Activated CD8-positive, alpha-beta T cell treated with anti-CD3 and anti-CD28 coated beads for 36 hours (primary cell): ENCODE measurements at places on chromosomes 2 and 18. TPM values are rescaled to one million over a fixed set of nuclear protein-coding genes. Genes with fewer than 3 reads are reported as not detected.

DNA sequence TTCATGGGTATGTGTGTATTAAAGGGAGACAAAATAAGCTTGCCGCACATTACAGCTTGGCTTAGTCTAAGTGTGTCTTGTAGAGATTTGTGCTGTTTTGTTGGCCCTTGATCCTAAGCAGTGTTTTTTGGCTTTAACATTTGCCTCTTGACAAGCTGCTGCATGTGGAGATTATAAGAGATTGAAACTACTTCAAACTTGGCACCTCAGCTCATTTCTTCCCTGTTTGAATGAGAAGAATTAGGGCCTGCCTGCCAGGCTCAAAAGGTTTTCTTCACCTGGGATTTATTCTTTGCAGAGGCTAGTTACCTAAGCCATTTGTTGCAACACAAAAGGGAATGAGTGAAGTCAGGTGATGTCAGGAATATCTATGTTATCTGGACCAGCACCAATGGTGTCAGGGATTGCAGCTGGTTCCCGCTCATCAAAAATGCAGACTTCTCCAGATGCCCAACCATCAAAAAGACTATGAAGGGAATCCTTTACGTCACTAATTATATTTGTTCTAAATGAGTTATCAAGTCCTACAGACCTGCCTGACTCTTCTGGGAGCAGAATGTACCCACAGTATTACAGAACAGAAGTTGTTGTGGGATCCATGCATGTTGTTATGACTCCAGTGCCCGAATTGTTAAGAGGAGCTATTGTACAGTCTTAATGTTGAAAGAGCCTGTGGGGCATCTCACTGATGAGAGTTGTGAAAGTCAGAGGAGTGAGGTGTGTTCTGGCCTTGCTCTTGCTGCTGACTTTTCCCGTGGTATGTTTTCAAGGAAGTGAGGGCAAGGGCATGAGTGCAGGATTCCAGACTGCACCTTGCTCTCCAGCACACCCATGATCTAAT is 31.0 kb downstream of the ABCA12 start:
- no peak for DNase-seq

WDCP gene
- total RNA-seq: 23.0 TPM

DNA sequence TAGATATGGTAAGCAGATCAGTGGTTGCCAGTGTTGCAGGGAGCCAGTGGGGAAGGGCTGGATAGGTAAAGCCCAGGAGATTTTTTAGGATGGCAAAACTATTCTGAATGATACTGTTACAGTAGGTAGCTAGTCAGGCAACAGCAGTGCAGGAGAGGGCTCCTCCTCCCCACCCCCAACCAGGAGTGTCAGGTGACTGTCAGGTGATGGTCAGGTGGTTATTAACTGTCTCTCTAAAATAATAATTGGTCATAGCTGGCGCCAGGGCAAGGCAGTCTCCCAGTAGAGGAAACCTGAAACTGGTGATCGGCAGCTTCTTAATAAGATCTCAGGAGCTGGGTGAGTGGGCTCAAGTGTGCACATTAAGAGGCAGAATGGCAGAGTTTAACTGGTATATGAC is 201.6 kb upstream of the PARD3B start:
- no peak for DNase-seq

DNA sequence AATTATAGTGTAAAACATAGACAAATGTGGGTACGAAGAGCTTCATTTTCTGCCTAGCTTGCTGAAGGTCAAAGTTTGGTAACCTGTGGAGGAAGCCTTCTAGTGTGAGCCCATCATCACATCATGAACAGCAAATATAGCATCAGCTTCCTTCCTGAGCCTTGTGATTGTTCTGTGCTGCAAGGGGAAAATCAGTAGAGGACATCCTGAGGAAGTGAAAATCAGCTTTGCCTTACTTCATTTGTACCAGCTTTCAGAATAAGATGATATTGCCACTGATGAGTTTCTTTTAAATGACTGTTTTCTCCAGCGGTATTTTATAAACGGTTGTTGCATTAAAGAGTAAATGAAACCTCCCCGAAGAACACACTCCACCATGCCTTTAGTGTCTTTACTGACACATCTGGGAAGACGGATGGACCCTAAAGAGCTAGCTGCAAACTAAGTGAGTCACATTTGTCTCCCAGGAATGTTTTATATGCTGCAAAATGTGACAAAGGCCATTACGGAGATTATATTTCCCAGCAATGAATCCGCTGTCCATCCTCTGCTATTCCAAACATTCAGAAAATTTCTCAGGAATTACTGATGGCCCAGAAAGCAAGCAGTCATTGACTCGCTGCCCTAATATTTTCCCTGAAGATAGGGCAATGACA is 1272.8 kb downstream of the SUCLG1 start:
- DNase-seq: no peak

ANKRD29 gene
- not detected for total RNA-seq

- DNase-seq: peak; percentile 51
These were observed 679 bp downstream of the PTMA start for GRCh38 chr2:231708773-231709635.

NEU2 gene
- total RNA-seq: not detected

AKAIN1 gene
- total RNA-seq: not detected
